Activated T-cell treated with anti-CD3 and anti-CD28 coated beads for 48 hours (primary cell): ENCODE measurements at places on chromosomes 6 and 20.

DNA sequence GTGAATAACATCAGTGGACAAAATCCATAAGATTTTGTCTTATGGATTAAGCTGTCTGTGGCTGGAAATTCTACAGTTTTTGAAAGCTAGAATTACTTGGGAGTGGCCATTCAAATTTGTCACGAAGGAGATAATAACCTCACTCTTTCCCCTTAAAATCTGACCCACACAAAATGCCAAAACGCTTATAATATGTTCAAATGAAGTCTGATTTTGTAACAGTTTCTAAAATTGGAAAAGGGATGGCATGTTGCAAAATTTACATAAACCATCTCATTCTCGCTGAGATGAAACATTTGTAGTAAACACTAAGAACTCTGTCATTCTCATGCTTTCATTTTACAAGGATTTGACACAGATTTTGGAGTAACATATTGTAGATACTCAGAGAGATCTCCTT lies 112.7 kb downstream of the GJA1 start:
- DNase-seq: no peak

DNA sequence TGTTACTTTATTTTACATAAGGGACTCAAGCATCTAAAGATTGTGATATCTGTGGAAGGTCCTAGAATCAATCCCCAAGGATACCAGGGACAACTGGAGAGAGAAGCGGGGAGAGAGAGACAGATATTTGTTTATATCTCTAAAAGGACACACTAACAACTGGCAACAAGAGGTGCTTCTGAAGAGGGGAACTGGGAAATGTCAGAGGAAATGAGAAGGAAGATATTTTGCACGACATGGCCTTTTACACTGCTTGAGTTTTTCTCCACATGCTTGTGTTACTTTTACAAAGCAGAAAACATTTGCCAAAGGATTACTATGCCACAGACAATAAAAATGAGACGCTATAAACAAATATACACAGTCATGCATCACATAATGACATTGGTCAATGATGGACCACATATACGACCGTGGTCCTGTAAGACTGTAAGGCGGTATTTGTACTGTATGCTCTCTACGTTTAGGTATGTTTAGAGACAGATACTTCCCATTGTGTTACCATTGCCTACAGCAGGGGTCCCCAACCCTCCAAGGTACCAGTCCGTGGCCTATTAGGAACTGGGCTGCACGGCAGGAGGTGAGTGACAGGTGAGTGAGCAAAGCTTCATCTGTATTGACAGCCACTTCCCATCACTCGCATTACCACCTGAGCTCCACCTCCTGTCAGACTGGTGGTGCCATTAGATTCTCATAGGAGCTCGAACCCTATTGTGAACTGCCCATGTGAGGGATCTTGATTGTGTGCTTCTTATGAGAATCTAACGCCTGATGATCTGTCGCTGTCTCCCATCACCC lies 64.6 kb upstream of the PTPN1 start:
- DNase-seq: no peak

DNA sequence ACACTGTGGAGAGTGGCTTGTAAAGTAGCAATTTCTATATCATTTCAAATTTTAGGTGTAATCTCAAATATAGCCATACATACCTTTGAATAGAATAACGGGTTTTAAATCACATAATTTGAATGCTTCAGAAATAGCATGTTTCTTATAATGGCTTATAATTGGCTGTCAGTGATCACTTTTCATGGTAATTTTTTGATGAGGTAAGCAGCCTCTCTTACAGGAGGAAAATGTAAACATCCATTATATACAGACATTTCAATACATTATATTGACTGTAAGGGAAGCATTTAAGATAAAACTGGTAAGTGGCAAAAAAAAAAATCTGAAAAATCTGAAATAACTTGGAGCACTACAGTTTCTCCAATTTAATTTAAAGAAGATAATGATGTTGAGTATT lies 67.8 kb upstream of the PHACTR2 start:
- no peak for DNase-seq

GRCh38 chr20:46284040-46284427 lies 24.3 kb downstream of the CDH22 start:
- no peak for DNase-seq

- no peak for DNase-seq
Measured at GRCh38 chr6:148500402-148500801, 157.8 kb downstream of the SASH1 start.

DNA sequence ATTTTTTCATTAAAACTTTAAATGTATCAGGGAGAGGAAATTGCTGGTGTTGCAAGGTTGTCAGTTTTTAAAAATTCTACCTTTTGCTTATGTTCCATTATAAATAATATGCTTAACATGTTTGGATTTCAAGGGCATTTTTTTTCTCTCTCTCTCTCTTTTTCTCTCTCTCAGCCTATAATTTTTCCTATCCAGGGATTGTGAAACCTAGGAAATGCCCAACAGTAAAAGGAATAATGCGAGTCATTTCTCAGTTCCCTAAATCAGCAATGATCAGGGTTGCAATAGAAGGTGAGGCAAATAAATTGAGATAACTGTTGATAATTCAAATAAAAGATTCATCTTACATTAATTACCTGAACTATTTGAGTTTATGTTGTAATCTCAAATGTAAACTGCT lies 53.2 kb upstream of the IFNGR1 start:
- DNase-seq: no peak

DNA sequence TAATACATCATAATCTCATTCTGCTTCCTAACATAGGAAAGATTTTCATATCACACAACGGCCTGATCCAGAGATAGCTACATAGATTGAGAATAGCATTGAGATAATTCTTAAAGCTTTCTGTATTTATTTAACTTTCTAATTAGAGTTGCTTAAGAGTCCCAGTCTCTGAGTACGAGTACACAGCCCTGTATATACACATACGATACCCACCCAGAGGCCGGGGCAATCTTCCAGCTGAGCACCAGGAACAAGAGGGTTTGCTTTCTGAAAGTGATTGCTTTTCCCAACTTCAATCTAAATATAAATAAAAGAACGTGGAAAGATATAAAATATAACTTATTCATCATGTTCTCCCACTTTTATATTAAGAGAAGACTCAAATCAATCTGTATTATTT lies 313.8 kb downstream of the COL12A1 start:
- no peak for DNase-seq

GRCh38 chr20:24700166-24700860 lies 230.9 kb downstream of the SYNDIG1 start:
- DNase-seq: no peak

DNA sequence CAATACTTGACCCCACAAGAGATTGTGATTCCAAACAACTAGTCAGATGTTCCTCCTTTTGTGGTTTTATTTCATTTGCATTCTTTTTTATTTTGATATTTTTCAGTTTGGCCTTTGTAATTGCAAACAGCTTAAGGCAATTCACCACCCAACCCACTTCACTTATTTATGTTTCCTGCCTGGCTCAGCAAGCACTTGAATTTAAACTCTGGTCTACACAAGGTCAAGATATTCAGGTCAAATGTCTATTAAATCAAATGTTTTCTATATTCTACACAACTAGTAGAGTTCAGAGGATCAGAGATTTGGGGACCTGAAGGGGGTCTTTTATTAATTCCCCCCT lies 100.1 kb downstream of the SGK1 start:
- no peak for DNase-seq

GRCh38 chr20:2874456-2874855 lies 1.2 kb downstream of the PTPRA start:
- DNase-seq: no peak

DNA sequence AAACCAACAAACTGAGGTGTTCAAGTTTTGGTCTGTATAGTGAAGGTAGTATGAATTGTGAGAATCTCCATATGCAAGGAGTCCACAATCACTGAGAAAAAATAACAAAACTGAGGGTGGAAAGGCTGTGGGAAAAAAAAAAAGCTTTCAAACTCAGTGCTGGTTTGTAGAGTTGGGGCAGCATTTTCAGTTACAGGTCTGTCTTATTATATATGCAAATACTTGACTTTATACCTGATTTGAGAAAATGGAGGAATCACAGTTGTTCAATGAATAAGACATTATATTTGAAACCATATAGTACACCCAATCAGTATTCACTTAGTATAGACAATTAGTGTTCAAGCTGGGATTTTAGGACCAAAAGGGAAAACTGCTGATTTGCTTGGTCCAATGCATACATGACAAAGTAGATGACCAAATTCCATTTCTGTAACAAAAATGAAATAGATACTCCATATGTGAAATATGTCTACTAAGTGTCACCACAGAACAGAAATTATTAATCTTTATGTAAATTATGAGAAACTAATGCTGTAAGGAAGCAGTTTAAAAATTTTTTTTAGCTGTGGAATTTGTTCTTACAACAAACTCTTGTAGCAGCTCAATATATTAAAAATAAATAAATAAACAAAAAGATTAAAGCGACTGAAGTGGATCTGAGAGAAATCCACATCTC lies 187.7 kb downstream of the ASCC3 start:
- DNase-seq: no peak

DNA sequence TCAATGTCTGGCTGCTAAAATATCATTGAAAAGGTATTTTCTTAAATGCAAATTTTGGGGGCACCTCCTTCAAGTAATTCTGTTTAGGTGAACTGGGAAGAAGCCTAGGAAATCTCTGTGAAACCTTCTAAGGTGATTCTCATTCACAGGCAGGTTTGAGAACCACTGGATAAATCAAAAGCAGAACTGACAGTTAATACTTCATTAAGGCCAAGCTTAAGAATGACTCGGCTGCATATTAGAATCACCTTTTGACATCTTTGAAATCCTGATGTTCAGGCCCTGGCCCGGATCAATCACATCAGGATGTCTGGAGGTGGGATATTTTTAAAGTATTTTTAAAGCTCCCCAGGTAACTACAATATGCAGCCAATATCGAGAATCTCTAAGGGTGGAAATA lies 50.6 kb downstream of the FKBP1C start:
- DNase-seq: no peak

DNA sequence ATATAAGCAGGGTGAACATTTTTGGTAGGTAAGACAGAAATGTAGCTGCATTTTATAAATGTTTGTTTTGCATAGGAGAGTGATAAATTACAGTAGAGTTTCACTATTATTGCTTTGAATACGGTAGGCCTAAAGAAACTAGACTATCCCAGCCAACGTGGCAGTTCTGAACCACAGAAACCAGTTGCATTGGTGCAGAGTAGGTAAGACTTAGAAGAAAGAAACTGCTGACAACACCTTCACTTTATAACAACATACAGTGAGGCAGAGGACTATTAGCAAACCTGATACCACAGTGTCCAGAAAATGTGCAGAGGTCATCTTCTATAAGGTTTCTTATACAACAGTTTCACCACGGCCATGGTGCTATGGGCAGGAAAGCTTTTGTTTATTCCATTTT lies 566.1 kb downstream of the KIF16B start:
- DNase-seq: no peak
